ENCODE measurements at places on chromosomes 1 and 21.

- no peak for DNase-seq
These were observed 6.6 kb downstream of the KRTAP21-2 start for GRCh38 chr21:30740462-30740861.

DNA sequence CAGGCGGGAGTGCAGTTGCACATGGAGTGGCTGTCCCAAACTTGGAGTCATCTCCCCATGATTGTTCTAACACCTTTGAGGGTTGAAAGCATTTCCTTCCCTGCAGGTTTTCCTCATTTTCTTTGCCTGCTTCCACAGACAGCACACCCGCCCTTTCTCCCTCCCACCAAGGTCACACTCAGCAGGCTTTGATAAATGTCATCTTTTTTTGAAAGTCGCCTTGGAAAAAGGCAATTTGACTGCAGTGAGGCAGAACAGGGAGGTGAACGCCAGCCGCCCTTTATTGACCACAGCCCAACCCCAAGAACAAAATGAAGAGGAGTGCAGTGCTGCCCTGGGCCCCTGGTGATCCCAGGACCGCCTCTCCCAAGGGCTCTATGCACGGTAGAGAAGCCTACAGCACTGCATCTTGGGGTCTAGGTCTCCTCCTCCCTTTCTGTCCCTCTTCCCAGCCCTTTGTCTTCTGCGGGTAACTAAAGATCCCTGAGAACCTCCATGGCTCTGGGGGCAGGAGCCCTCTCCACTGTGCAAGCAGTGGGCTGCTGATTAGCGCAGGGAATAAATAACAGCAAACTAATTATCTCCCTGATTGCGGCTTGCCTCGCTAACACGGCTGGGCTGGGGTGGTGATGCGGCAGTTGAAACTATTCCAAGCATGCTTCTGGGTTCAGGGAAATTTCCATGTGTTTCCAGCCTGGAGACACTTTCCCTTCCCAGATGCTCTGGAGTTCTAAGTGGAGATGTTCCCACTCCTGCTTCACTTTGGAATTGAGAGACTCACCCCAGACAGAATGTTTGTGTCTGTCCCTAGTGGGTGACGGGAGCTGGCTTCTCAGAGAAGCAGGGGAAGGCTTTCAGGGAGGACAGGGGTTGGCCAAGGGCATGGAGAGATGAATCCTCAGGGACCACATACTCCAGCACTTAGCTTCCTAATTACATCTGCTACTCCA is 11.8 kb upstream of the AMIGO1 start:
- no peak for DNase-seq

- no peak for DNase-seq
These were observed 11.7 kb downstream of the NKAIN1 start for GRCh38 chr1:31227891-31228568.

GRCh38 chr1:100584761-100585745 is 47.1 kb downstream of the GPR88 start:
- DNase-seq: no peak

- DNase-seq: no peak
These were observed 31.2 kb downstream of the BATF3 start for GRCh38 chr1:212668477-212668876.

GRCh38 chr1:247077213-247077612 is 1.4 kb downstream of the ZNF670 start:
- no peak for DNase-seq

DNA sequence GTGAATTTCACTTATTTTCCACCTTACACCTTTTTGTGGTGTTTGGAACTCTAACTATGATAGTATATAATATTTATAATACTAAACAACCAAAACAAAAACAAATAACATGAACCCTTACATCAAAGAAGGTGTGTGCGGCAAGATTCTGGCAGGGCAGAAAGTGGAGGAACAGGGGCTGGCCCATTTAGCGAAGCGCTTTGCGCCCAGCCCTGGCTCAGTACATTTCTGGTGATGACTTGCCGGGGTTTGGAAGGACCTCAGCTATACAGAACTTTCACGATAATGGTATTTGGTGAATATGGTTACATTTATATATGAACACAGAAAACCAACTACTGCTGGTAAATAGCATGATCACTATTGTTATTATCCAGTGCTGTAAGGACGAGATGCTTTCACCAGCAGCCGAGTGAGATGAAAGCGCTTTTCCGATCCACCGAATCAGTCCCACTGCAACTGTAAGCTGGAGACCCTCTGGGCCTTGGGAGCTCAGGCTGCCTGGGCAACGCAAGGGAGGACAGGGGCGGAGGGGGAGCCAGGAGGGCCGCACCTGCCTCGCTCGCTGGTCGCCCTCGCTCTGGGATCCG is 63.9 kb downstream of the CD247 start:
- DNase-seq: no peak

- no peak for DNase-seq
These were observed 57.9 kb downstream of the NTMT2 start for GRCh38 chr1:170203693-170204092.

DNA sequence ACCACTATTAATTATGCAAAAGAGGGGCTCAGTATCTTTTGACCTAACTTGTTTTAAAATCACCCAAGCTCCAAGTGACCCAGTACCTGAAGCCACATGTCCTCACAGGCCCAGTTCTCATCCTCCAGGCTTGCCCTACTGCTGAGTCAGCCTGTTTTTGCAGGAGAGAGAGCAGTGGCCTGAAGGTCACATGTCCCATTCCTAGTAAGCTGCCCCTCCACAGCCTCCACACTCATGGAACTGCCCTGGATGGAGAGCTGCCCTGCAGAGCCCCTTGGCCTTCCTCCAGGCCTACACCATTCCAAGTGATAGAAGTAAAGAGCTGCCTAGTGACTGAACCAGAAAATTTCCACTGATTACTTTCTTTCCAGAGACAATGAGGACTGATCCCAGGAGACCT is 139.8 kb upstream of the ST6GALNAC5 start:
- DNase-seq: no peak

DNA sequence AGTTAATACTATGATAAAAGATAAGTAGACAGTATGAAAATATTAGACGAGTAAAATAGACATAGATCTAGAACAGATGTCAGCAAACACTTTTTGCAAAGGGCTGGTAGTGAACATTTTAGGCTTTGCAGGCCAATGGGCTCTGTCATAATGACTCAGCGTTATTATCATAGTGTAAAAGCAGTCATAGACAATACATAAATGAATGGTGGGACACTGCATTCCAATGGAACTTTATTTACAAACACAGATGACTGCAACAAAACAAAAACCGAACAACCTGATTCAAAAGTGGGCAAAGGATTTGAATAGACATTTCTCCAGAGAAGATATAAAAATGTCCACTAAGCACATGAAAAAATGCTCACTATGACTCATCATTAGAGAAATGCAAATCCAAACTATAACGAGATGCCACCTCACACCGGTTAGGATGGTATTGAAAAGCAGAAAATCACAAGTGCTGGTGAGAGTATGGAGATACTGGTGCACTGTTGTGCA is 7.3 kb downstream of the GSTM5 start:
- DNase-seq: no peak

- no peak for DNase-seq
These were observed 774 bp upstream of the DYRK1A start for GRCh38 chr21:37365517-37366481.

DNA sequence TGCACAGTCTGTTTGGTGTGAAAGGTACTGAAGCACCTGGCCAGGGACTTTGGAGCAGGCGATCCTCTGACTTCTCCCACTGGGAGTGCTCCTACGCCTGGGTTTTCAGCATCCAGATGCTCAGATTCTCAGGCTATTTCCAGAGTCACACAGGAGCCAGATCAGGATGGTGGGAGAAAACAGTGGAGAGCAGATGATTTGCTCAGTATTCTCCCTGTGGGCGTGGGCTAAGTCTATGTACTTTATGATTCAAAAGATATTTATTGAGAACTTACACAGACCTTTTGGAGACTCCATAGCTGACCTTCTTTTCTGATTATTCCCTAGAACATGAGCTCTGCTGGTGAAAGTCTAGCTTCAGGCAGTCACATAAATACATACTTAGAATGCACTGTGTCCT is 134.6 kb downstream of the TENT5C start:
- DNase-seq: no peak
